ENCODE measurements at places on chromosomes 12 and 14.

DNA sequence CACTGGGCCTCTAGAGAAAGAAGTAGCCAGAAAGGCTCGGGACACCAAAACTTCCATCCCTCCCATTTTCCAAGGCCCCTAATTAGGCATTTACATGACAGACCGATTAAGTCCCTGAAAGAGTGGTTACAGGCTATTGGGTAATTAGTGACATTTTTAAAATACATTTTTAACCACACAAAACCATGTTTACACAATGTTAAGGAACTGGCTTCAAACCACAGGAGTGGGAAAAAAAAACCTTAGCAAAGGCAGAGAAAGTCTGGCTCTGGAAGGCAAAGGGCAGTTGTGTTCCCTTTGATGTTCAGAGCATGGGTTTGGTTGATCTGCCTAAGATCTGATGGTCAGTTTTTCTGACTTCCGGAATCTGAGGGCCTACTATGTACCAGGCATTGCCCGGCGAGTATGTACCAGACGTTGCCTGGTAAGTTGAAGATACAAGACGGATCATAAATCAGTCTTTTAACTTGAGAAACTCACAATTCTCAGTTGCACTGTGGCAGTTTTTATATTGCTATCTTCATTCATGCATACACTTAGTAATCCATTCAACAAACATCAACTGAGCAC lies 576.5 kb downstream of the MED13L start:
- DNase-seq: no peak

- no peak for DNase-seq
Observed at GRCh38 chr12:19402211-19402610, 37.1 kb upstream of the AEBP2 start.

GRCh38 chr12:5807090-5807414 lies 138.0 kb downstream of the ANO2 start:
- DNase-seq: no peak

DNA sequence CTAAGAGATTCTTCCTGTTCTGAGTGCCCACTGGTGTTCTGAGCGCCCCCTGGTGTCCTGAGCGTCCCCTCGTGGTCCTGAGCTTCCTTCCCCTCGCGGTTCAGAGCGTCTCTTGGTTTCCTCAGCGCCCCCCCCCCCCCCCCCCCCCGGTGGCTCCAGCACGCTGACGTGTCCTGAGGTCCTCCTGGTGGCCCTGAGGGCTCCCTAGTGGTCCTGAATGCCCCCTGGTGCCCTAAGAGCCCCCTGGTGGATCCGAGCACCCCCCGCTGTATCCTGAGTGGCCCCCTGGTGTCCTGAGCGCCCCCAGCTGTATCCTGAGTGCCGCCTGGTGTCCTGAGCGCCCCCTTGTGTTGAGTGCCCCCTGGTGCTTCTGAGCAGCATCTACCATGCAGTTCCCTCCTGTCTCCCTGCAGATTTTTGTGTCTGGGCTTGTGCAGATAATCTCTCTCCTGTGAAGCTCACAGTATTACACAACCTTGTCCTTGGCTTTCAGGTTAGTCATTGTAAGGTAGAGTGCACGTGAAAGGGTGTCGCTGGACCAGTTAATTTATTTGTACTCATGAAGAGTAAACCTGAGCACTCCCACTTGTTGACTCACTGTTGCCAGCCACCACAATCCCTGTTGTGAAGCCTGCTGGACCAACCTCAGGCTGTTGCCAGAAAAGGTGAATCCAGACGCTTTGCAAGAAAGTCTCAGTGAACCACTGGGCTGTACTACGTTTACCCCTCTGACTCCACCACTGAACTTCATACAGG lies 1168.4 kb downstream of the TMEM121 start:
- DNase-seq: peak; percentile 28

- no peak for DNase-seq
Observed at GRCh38 chr14:21191261-21191808, 35.5 kb upstream of the OR5AU1 start.

DNA sequence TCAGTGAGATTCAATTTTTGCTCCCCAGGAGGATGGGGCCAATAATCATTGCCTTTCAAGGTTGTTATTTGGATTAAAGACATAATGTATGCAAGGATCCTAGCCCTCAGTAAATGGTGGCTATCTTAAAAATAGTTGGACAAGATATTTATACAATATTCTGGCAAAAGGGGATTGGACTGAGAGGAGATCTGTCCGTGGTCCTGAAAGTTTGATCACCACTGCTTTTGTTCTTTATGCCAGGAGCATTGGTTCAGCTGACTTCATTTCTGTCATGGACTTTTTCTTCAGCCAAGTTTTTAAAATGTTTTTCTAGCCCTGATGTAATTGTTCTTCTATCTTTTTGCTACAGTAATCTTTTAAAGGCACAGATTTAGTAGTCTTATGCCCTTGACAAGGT lies 70.2 kb upstream of the TCL1A start:
- DNase-seq: no peak

DNA sequence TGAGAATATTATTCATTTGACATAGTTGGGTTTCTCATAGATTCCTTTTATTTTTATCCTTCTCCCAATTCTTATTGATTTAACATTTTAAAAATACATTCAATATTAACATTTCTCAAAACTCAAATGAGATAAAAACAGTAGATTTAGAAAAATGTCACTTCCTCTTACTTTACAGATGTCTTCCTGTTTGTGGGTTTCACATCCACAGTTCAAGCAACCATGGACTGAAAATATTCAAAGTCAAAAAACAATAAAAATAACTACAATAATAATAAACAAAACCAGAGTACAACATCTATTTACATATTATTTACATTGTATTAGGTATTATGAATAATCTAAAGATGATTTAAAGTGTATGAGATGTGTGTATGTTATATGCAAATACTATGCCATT lies 111.3 kb upstream of the SLC16A7 start:
- no peak for DNase-seq

GRCh38 chr12:115035535-115036107 lies 351.6 kb upstream of the TBX3 start:
- DNase-seq: no peak

- no peak for DNase-seq
Observed at GRCh38 chr14:34796902-34797301, 78.3 kb downstream of the BAZ1A start.

- no peak for DNase-seq
Observed at GRCh38 chr14:93905623-93906022, 21.5 kb upstream of the FAM181A start.

DNA sequence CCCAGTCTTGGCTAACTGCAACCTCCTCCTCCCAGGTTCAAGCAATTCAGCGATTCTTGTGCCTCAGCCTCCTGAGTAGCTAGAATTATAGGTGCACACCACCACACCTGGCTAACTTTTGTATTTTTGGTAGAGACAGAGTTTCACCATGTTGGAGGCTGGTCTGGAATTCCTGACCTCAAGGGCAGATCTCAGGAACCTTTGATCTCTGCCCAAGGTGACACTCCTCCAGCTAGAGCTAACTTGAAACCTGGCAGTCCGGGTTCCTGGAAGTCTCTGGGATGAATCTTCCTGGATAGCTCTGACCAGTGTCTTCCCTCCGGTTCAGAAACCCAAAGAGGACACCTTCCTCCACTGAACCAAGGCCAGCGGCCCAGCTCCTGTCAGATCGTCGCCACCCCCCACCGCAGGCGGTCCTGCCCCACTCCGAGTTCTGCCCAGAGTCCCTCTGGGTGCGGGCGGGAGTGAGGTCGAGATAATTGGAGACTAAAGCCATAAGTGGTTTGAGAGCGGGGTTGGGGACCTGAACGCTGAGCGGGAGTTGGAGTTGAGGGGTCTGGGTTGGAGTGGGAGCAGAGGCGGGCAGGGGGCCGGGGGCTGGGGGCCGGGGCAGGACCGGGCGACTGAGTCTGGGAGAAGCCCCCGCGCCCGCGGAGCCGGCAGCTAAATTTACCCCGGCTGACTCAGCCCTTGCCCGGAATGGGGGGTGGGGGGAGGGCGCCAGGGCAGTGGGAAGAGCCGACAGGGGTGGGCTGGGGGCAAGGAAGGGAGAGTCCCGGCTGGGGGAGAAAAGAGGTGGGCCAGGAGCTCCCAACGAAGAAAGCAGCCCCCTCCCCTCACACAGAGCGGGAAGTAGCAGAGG lies 4.7 kb downstream of the DDN start:
- DNase-seq: no peak

Measured in central memory CD4-positive, alpha-beta T cell (primary cell).